GM23248 (cell line): ENCODE measurements at places on chromosomes 13 and 19.
A peak's percentile ranks its signal among the peaks of the same experiment; 100 is the strongest.

DNA sequence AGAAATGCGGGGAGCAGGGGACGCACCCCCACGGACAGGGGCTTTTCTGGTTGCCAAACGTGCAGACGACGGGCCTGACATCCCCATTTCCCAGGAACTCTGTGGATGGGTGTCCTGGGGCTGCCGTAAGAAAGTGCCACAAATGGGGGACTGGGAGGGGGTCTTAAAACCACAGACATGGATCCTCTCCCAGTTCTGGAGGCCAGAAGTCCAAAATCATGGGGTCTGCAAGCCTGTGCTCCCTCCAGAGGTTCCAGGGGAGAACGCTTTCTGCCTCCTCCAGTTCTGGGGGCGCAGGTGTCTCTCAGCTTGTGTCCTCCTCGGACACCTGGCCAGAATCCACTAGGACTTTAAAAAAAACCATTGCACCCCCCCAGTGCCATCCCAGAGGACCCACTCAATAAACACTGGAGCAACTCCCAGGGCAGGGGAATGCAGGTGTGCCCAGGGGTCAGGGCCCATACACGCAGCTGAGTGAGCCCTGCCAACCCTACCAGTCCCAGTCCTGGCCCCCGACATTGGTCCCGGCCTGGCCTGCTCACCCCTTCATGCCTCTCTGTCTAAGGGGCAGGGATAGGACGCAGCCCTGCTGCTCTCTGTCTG, 103.9 kb downstream of the GADD45B start:
- peaks cover 26% of the 10 kb centered on the region for H3K4me1 ChIP-seq
- DNase-seq: no peak
- peak overlapping the region; percentile 91 for H3K27ac ChIP-seq
- H3K36me3 ChIP-seq: no peaks in the 10 kb centered on the region
- no peaks in the 10 kb centered on the region for H3K27me3 ChIP-seq

DNA sequence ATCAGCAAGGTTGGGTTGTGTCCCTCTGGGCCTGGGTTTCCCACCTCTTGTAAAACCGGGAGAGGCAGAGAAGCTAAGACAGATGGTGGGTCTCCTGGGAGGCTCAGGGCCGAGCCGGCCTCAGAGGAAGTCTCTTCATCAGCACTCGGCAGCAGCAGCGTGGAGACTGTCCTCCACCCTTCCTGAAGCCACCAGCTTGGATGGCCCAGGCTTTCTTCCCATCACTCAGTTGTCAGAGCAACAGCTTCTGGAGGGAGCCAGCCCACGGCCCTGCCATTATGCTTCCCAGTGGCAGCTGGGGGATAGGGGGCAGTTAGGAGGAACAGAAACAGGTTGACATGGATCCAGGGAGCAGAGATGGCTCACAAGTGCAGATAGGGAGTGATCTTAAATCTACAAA, 191.0 kb downstream of the KATNAL1 start:
- no peaks in the 10 kb centered on the region for H3K36me3 ChIP-seq
- H3K4me3 ChIP-seq: no peak overlapping the region
- H3K27me3 ChIP-seq: no peaks in the 10 kb centered on the region
- H3K4me1 ChIP-seq: peaks cover 49% of the 10 kb centered on the region
- no peak overlapping the region for H3K27ac ChIP-seq
- DNase-seq: no peak

DNA sequence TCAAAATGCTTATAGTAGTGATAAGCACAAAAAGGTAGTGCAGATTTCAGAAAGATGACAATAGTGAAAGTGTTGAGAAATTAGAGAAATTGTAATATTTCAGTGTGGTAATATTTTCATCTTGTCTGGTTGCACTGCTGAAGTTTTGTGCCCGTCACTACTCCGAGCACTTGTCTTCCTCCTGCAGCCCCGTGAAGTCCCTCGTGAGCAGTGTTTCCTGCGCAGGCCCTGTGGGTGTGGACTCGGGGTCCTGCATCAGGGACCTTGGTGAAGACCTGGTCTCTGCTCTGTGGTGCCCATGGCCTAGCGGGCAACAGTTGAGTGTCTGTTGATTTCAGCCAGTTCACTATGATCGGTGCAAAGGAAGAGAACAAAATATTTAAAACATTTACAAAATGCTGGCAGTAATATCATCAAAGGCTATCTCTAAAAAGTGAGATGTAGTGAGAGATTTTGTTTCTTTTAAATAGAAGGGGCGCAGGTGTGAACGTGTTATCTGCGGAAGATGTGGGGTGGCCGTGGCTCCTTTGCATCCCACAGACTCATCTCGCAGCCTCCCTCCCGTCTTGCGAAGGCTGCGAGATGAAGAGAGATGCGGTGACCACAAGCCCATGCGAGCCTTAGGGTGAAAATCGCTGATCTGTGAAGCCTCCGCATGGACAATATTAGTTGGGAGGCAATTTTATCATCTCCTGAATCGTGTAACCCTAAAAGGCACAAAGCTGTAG, 27.7 kb upstream of the DCUN1D2 start:
- no peak for DNase-seq
- H3K4me3 ChIP-seq: no peak overlapping the region
- no peak overlapping the region for H3K27ac ChIP-seq
- H3K36me3 ChIP-seq: peaks cover 16% of the 10 kb centered on the region; the same call in 1 of the 2 replicates
- no peaks in the 10 kb centered on the region for H3K27me3 ChIP-seq
- H3K4me1 ChIP-seq: no peaks in the 10 kb centered on the region

DNA sequence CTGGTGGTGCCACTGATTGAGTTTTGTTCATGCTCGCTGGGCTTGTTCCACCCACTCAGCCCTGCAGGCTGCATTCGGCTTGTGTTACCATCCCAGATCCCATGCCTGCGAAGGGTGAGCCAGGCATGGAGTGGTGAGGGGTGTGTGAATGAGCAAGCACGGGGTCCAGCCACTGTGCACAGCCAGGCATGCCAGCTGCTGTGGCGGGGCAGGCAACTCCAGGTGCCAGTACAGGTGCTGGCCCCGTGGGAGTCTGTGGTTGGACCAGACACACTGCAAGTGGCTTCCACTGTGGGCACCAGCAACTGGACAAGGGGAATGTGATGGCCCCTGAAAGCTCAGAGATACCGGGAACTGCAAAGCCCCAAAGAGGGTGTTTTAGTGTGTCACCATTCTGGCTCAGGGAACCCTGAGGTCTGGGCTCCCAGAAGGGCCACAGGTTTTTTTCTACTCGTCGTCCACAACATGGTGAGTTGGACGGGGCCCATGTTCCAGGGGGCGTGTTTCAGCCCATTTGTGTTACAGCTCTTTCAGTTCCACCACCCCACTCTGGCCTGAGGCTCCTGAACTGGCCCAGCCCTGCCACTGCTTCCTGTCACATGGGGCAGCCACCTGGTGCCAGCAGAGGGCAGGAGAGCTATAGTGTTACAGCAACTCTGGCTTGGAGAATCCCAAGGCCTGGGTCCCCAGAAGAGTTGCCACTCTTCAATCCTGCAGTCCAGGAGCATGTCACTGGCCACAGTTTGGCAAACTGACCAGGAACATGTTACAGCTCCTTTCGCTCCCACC, 217.0 kb upstream of the OBI1 start:
- H3K27me3 ChIP-seq: no peaks in the 10 kb centered on the region
- no peaks in the 10 kb centered on the region for H3K4me1 ChIP-seq
- no peak overlapping the region for H3K4me3 ChIP-seq
- H3K36me3 ChIP-seq: no peaks in the 10 kb centered on the region
- no peak overlapping the region for H3K27ac ChIP-seq

DNA sequence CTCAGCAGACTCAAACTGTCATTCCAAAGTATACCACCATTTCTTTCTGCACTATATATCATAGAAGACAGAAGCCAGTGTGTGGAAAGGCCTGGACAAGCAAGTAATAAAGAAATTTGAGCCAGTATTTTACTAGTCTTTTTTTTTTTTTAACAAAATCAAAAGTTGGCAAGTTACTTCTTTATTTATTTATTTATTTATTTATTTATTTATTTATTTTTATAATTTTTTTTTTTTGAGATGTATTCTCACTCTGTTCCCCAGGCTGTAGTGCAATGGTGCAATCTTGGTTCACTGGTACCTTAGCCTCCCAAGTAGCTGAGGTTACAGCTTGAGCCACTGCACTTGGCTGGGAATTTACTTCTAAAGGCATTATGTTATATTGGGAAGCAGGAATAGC, 25.3 kb downstream of the ZNF493 start:
- no peaks in the 10 kb centered on the region for H3K4me1 ChIP-seq
- no peak for DNase-seq
- H3K27ac ChIP-seq: no peak overlapping the region
- H3K27me3 ChIP-seq: no peaks in the 10 kb centered on the region
- H3K4me3 ChIP-seq: no peak overlapping the region

DNA sequence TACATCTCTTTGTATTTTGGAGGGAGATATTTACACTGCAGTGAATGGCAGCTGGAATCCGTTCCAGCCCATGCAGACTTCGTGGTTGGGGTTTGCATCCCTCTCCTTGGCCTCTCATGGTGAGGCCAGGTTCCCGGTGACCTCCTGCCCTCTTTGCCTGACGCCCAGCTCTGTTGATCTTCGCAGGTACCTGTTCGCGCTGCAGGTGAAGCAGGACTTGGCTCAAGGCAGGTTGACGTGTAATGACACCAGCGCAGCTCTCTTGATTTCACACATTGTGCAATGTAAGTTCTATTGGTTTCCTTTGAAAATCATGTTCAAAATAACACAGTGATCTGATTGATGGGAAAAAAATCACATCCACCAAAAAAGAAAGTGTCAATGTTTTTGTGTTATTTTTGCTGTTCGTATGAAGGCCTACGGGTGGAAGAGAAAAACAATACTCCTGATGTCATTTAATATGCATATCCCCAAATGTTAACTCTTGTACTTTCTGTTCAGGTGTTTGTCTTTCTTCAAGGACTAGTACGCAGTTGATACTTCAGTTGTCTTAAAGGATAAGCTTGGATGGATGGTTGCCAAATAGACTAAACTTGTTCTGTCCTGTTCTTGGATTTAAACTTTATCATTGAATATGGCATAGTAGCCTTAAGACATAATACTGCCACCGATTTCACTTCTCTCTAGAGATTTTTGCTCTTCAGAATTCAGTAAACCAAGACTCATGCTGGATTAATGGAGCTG, 199.1 kb downstream of the STK24 start:
- DNase-seq: no peak
- peaks cover 10% of the 10 kb centered on the region for H3K36me3 ChIP-seq
- H3K27ac ChIP-seq: no peak overlapping the region
- no peaks in the 10 kb centered on the region for H3K27me3 ChIP-seq
- no peak overlapping the region for H3K4me3 ChIP-seq
- no peaks in the 10 kb centered on the region for H3K4me1 ChIP-seq

DNA sequence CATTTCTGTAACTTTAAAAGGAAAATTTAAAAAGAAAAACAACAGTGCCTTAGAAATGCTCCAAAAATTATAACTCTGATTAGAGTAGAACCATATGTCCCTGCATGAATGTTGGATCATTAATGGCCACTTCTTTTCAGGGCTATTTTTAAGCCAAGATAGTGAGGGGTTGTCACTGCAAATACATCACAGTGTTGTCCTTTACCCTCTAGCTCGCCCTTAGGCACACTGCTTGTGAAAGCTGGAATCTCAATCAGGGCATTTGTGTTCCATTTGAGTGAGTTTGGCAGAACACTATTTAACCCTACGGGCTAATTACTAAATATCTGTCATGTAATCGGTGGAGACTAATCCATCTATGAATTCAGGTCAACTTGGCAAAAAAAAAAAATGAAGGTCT, 212.2 kb downstream of the NHLRC3 start:
- no peak for DNase-seq
- H3K27ac ChIP-seq: no peak overlapping the region
- H3K4me1 ChIP-seq: no peaks in the 10 kb centered on the region
- 0 out of 2 replicates have a peak, but pooled peaks cover 4% of the 10 kb centered on the region for H3K27me3 ChIP-seq
- H3K36me3 ChIP-seq: no peaks in the 10 kb centered on the region

DNA sequence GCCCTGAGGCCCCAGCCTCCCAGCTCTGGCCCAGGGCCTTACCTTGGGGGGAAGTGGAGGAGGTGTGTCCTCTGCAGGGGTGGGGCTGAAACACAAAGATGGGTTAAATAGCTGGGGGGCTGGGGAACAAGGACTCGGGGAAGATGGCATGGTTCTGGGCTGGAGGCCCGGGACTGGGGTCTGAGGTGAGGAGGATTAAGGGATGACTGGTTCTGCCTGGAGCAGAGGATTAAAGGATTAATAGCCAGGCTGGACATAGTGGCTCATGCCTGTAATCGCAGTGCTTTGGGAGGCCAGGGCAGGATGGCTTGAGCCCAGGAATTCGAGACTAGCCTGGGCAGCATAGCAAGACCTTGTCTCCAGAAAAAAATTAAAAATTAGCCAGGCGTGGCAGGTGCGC, 11.6 kb downstream of the MAP4K1 start:
- DNase-seq: no peak
- no peaks in the 10 kb centered on the region for H3K4me1 ChIP-seq
- no peaks in the 10 kb centered on the region for H3K36me3 ChIP-seq
- no peaks in the 10 kb centered on the region for H3K27me3 ChIP-seq
- no peak overlapping the region for H3K27ac ChIP-seq

DNA sequence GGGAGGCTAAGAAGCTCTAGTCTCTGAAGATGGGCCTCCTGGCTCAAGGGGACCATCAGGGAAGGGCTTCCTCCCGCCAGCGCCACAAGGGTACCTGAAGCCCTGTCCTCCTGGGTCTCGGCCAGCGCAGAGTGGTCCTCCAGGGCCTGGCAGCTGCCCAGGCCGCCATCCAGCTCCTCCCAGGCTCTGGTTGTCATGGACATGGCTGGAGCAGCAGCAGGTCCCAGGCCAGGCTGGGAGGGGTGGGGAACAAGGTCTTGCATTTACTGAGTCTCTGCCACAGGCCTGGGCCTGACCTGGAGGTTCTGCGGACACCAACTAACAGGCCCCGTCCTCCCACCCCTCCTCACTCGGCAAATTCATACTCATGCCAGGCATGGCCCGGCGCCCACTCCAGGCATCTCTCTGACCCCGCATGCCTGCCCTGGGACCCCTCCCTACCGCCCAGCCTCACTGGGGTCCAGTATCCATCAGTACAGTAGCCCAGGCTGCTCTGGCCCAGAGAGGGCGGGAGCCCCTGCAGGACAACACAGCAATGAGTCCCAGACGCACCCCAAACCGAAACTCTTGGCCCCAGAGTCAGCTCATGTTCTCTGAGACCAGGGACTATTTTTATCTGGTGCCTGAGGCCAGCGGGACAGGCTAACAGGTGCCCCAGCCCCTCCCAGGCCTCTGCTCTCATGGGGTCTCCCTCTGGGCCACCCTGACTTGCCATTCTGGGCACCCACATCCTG, 938 bp downstream of the JSRP1 start:
- no peaks in the 10 kb centered on the region for H3K36me3 ChIP-seq
- DNase-seq: no peak
- no peak overlapping the region for H3K27ac ChIP-seq
- H3K4me1 ChIP-seq: no peaks in the 10 kb centered on the region
- no peak overlapping the region for H3K4me3 ChIP-seq
- peaks cover 21% of the 10 kb centered on the region for H3K27me3 ChIP-seq
